RWPE1 (cell line): ENCODE measurements at places on chromosomes 5 and 9.

GRCh38 chr9:107144475-107144874, 138.6 kb upstream of the RAD23B start:
- DNase-seq = no peak

GRCh38 chr5:126963822-126964375, 66.5 kb downstream of the MARCHF3 start:
- DNase-seq = no peak

GRCh38 chr9:8491563-8491962, 692.0 kb upstream of the DMAC1 start:
- no peak for DNase-seq

- DNase-seq = peak; percentile 37
Observed at GRCh38 chr5:111530298-111530740, 18.0 kb upstream of the STARD4 start.

- DNase-seq = peak; percentile 69
Observed at GRCh38 chr9:91037511-91038482, 236.2 kb downstream of the SYK start.

- peak; percentile 84 for DNase-seq
Observed at GRCh38 chr9:128607642-128608350, 48.9 kb downstream of the DYNC2I2 start.

- no peak for DNase-seq
Observed at GRCh38 chr5:38478878-38479277, 77.6 kb downstream of the LIFR start.

- no peak for DNase-seq
Observed at GRCh38 chr5:146797658-146798057, 80.9 kb downstream of the PPP2R2B start.

DNA sequence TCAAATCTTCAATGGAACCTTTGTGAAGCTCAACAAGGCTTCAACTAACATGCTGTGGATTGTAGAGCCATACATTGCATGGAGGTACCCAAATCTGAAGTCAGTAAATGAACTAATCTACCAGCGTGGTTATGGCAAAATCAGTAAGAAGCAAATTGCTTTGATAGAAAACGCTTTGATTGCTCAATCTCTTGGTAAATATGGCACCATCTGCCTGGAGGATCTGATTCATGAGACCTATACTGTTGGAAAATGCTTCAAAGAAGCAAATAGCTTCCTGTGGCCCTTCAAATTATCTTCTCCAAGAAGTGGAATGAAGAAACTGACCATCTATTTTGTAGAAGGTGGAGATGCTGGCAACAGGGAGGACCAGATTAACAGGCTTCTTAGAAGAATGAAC, 54.7 kb upstream of the TTC39B start:
- no peak for DNase-seq

GRCh38 chr5:103041071-103041676, 78.8 kb downstream of the GIN1 start:
- peak; percentile 44 for DNase-seq

- DNase-seq = no peak
Observed at GRCh38 chr5:6525910-6526309, 77.3 kb downstream of the UBE2QL1 start.

- DNase-seq = no peak
Observed at GRCh38 chr5:95821110-95822021, 1.2 kb downstream of the GLRX start.

DNA sequence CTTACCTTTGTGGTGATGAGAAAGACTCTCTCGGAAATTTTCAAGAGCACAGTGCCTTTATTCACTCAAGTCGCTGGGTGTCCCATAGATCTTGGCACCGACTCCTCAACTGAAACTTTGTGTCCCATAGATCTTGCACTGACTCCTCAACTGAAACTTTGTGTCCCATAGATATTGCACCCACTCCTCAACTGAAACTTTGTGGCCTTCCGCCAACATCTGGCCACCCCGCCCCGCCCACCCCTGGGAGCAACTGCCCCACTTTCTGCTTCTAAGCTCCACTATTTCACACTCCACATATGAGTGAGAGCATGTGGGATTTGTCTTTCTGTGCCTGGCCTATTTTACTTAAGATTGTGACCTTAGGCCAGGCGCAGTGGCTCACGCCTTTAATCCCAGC, 12.7 kb upstream of the EGFL7 start:
- no peak for DNase-seq

- DNase-seq = peak; percentile 13
Observed at GRCh38 chr9:14769230-14769571, 46.7 kb upstream of the CER1 start.

- DNase-seq = no peak
Observed at GRCh38 chr9:7298123-7298522, 501.5 kb downstream of the DMAC1 start.

GRCh38 chr5:82019342-82020138, 47.7 kb downstream of the ATG10 start:
- DNase-seq = no peak

- no peak for DNase-seq
Observed at GRCh38 chr5:78627766-78628165, 20.8 kb downstream of the LHFPL2 start.

DNA sequence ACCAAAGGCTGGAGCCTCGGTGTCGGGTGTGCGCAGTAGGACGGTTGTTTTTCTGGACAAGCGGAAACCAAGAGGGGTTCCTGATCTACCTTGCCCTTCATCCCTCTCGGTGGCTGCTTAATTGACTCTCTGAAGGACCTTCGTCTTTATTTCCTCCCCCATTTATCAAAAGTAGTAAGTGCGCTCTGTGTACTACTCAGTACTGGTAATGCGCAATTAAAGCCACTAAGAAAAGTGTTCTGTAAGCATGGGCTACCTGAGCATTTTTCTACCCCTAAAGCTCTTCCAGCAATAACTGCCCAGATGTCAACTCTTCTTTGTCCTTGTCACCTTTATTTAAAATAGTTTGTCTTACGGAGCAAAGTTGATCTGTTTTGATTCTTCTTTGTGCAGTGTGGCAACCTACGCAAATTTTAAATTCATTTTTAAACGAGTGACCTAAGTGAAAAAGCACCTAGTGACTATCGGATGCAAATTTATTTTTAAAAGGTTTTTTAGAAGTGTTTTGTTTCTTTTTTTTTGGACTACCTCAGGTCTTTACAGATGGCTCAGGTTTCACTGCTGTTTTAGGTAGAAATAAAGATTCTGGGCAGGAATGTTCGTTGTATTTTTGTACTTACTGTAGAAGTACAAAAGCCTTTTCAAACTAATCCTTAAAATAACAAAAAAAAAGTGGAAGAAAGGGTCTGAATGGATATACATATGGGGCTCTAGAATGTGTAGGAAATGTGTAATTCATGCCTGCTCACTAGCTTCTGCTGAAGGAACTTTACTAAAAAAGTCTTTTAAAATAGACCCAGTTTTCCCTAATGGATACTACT, 2.0 kb downstream of the JMY start:
- DNase-seq = no peak

- DNase-seq = no peak
Observed at GRCh38 chr9:92406477-92406876, 2.1 kb upstream of the OGN start.

DNA sequence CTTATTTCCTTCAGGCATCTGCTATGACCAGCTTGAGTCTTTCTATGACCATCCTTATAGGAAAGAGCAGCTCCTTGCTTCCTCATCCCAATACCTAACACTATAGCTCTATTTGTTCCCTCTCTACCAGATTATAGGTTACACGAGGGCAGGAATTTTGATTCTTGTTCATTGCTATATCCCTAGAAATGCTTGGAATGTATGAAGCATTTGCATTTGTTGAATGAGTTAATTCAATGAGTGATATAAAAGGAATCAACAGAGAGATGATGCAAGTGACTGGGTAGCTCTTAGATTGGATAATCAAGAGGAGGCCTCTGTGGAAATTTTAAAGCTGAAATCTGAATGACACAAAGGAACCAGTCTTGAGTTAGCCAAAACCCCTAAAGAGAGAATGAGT, 13.9 kb downstream of the ZCCHC9 start:
- peak; percentile 35 for DNase-seq

DNA sequence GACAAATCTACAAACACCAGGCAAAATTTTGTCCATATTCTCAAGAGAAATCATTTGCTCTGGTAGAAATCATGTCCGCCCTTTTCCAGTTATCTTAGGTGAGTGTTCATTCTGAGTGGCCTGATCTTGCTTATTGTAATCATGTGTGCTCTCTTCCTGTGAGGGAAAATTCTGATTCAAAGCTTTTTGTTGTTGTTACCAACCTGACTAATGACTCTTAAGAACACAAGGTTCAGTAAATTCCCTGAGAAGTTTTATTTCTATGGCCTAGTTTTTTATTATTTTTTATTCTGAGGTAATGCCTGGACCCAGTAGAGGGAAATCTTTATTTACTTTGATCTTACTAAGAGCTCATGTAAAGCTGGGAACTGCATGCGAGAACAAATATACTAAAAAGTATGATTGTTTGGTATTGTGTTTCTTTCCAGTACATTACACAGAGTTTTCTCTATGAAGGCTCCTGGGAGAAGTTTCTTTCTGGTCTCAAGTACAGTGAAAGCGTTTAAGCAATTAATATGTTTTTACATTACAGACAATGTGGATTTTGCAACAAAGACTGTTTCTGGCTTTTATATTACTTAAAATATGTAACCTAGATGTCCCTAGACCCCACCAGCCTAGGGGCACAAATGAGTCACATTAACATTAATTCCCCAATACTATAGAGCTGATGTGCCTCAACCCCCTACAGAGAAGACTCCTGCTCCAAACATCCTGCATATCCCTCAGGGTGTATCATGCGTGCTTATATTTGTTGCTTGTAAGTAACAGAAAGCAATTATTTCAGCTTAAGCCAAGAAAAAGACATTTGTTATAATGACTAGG, 138.1 kb downstream of the TMEM167A start:
- no peak for DNase-seq

GRCh38 chr5:139392324-139392677, 2.6 kb upstream of the MZB1 start:
- DNase-seq = no peak

DNA sequence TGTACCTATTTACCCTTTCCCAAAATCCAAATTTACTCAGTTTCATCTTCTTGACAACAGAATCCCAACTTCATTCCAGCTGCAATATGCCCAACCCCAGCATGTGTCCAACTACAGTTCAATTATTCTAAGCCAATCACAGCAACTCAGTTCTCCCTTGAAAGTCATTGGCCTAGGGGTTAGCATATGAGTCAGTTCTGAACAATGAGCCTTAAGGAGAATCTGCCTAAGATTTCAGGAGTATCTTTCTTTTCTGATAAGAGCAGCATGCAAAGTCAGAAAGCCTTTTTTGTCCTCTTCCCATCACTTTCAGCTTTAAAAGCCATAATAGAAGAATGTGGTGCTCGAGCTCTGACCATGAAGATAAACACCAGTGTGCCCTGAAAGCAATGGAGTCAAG, 44.4 kb upstream of the RASGRF2 start:
- no peak for DNase-seq

DNA sequence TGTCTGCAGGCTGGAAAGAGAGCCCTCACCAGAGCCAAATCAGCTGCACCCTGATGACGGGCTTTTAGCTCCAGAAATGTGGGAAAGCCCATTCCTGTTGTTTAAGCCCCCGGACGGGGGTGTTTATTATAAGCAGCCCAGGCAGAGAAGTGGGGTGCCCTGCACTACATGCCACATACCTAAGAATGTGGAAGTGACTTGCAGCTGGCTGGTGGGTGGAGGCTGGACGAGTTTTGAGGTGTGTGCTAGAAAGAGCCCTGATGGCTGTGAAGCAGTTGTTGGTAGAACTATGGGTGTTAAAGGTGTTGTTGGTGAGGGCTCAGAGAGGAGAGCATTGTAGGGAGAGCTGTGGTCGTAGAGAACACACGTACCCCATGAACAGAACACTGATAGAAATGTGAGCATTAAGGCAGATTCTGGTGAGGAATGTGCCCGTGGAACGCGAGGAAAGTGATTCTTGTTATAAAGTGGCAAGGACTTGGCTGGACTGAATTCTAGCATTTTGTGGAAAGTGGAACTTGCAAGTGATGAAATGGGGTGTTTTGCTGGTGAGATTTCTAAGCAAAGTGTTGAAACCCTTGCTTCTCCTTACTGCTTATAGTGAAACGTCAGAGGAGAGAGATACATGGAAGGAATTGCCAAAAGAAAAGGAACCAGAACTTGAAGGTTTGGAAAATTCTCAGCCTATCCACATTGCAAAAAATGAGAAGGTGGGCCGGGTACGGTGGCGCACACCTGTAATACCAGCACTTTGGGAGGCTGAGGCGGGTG, 38.9 kb downstream of the AHRR start:
- no peak for DNase-seq

DNA sequence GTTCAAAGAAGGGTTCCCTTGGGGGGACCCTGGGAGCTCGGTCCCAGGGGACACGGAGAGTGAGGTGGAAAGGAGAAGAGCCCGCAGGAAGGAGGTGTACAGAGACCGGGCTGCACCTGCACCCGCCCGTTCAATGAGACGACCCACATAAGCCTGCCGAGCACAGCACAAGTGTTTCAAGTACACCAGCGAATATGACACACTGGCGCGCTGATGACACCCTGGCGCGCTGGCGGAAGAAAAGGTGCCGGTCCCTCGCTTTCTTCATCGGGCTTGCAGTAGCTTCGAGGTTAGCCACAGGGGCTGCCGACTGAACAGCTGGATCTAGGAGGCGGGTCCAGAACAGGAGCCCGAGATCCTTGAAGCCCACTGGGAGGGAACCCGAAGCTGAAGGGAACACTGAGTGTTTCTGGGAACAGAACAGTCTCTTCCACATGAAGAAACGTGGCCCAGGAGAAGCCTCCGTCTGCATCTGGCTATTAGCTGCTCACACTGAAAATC, 1.4 kb downstream of the TBC1D9B start:
- no peak for DNase-seq

GRCh38 chr5:179215576-179215975, 129.7 kb downstream of the ADAMTS2 start:
- no peak for DNase-seq

GRCh38 chr9:123640792-123641222, 284.8 kb downstream of the CRB2 start:
- no peak for DNase-seq

GRCh38 chr9:89149726-89150125, 28.9 kb downstream of the SHC3 start:
- DNase-seq = peak; percentile 70

DNA sequence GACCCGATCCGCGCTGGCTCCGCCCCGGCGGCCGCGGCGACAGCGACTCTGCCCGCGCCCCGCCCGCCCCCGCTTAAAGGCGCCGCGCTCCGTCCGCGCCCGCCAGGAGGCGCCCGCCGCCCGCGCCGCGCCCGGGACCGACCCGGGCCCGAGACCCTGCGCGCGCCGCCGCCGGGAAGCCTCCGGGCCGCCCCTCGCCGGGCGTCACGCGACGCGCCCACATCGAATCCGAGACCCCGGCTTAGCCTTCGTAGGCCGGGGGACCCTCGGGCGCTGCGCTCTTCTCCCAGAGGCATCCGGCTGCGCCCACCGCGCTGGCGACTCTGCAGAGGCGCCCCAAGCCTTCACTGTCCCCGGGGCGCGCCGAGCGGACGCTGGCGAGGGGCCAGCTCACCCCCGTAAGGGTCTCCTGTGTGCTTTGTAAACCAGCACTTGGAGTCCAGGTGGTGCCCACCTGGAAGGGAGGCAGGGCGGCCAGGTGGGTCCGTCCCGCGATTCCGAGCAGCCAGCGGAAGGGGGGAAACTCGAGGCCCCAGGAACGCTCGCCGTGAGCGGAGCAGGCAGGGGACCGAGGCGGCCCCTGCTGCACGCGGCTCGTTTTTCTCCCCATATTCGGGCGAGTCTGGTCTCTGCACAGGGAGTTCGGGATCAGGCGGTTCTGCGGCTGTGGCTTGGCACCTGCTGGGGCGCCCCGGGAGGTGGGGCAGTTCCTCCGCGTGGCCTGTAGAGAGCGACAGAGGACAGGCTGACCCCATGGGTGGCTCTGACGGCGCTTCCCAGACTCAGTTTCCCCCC, 423 bp upstream of the ABCA2 start:
- no peak for DNase-seq
